ENCODE measurements at places on chromosomes 5 and 9.
A peak's percentile ranks its signal among the peaks of the same experiment; 100 is the strongest.

- no peak for DNase-seq
These were observed 5.8 kb upstream of the TRIM41 start for GRCh38 chr5:181217111-181217802.

GRCh38 chr5:150058480-150059126 lies 27.8 kb downstream of the CSF1R start:
- no peak for DNase-seq

- DNase-seq, result no peak
These were observed 34.0 kb upstream of the PPP1R2B start for GRCh38 chr5:156815988-156816599.

GRCh38 chr9:20984506-20984905 lies 46.9 kb downstream of the HACD4 start:
- DNase-seq, result no peak

GRCh38 chr9:20618361-20618802 lies 3.9 kb downstream of the MLLT3 start:
- peak; percentile 84 for DNase-seq
